ENCODE measurements at places on chromosomes 11 and 22.

DNA sequence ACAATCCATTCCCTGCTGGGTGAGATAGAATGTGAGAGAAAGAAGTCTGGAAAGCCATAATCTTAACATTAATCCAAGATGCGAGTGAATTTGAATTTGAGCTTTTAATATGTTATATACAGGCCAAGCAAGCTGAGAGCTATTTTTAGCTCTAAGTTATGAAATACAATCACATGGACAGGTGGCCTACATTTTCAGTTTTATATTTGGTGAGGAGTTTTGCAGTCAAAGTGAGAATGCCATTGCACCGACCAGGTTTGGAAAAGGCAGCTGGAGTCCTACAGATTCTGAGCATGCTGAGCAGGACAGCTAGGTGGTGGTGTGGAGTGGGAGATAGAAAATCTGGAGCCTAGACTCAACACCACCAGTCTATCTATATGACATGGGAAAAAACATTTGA is 12.0 kb downstream of the OR5B21 start:
- no peak for DNase-seq

GRCh38 chr22:33723915-33724314 is 196.4 kb downstream of the LARGE1 start:
- no peak for DNase-seq

DNA sequence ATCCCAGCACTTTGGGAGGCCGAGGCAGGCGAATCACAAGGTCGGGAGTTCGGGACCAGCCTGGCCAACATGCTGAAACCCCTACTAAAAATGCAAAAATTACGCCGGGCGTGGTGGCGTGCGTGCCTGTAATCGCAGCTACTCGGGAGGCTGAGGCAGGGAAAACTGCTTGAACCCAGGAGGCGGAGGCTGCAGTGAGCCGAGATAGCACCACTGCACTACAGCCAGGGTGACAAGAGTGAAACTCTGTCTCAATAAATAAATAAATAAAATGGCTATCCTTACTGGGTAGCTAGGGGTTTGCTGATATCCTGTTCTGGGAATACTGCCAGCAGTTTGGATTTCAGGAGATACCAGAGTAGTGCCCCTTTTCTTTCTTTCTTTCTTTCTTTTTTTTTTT is 2.4 kb upstream of the RBM14 start:
- no peak for DNase-seq

DNA sequence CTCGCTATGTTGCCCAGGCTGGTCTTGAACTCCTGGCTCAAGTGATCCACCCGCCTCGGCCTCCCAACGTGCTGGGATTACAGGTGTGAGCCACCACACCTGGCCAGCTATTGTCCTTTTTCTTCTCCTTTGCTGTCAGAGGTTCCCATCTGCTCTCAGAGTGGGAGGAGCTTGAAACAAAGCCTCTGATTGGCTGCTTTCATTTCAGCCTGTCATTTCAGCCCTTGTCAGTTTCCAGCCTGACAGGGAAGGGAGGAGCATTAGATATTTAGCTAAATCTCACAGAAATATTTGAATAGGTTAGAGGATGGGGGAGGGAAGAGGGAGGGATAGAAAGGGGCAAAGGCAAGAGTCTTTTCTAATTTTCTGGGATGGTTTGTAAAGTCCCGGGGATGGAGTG is 8.7 kb downstream of the SLC22A6 start:
- no peak for DNase-seq

- DNase-seq: no peak
Measured at GRCh38 chr11:72245263-72245816, 1.4 kb upstream of the PHOX2A start.

DNA sequence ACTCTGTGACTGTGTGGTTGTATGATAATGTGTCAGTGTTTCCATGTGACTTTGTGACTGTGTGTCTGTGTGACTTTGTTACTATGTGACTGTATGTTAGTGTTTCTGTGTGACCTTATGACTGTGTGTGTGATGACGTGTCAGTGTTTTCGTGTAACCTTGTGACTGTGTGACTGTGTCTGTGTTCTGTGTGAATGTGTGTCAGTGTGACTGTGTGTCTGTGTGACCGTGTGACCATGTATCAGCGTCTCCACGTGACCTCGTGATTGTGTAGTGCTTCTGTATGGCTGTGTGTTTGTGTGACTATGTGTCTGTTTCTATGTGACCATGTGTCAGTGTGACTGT is 9.5 kb upstream of the PKNOX2 start:
- no peak for DNase-seq

DNA sequence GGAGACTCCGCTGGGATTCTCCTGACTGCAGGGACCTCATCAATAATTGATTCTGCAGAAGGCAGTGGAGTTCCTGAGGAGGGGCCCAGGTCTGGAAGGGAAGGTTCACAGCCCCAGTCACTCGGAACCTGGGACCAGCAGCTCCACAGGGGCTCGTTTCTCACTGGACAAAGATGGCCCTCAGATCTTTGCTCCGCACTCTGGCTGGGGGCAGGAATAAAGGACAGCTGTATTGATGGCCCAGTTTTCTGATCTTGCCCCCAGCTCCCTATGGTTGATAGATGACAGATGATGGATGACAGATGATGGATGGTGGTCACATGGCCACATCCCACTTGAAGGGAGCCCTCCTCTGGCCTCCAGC is 11.3 kb upstream of the BCR start:
- DNase-seq: peak; percentile 27

- peak; percentile 15 for DNase-seq
Measured at GRCh38 chr11:133081020-133081419, 451.3 kb downstream of the OPCML start.

DNA sequence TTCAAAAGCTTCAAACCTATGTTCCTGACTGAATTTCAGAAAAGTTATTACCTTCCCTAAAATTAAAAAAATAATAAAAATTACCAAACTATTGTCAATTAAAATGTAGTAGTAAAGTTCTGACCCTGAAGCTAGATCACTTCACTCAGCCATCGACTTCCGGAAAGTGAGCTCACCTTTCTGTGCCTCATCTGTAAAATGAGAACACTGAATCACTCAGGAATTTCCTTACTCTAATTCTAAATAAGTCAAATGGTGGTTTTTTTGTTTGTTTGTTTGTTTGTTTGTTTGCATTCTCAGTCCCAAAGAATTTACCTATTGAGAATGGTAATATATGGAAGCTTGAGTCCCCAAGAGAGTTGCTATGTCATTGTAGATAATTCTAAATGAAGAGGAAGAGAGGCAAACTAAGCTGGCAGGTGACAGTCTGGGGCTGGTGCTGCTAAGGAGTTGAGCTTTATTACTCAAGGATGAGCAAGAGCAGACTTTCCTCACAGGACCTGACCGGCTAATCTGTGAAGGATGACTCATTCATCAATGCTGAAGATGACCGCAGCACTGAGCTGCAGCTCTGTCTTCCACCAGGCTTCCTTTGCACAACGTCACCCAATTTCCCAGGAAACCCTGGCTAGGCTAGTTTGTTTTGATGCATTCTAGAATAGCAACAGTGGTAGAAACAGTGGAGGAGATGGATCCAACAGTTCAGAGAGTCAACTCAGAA is 248.8 kb downstream of the RAB38 start:
- DNase-seq: no peak

- no peak for DNase-seq
Measured at GRCh38 chr11:34826384-34826726, 89.8 kb downstream of the APIP start.
